ENCODE measurements at places on chromosomes 1 and 21.
A peak's percentile ranks its signal among the peaks of the same experiment; 100 is the strongest.

DNA sequence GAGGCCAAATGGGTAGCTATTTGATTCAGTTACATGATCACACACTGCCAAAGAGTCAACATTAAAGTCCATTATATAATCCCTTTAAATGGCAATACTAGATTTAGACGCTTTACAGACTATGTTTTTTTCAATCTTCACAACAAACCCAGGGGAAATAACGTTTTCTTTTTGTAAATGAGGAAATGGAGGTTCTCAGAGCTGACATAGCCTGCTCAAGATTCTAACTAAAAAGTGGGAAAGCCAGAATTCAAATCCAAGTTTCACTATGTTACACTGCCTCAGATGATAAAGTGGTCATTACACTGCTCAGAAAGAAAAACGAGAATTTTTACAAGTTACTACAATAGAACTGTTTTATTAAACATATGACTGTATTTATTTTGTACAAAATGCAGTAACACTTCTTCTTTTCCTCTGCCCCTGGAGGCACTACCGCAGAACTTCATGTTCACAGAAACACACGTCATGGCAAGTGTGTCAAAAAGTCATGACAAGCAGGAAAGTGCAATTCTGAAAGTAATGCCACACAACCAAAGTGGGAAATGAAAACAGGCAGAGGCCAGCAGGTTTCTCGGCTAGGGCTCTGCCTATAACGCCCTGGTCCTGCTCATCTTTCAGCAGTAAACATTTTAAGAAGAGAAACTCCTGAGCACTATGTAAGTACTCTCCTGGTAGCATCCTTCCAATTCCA is 19.0 kb downstream of the THEMIS2 start:
- peak; percentile 70 for DNase-seq

DNA sequence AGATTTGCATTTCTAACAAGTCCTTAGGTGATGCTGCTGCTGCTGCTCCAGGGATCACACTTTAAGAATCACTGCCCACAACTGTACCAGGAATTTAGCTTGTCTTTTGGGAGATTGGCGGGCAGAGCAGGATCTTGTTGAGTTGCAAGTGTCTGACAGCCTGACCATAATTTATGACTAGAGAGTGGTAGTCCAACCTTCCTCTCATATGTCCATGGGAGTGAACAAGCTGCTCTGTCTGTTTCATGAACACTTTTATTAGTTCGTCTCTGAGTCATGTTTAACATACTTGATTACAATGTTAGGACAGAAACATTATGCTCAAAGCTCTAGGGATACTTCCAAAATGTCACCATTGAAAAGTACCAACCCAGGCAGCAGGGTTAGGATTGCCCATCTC is 169.6 kb downstream of the TGFB2 start:
- DNase-seq: no peak

- DNase-seq: no peak
Observed at GRCh38 chr1:116448785-116449385, 75.8 kb downstream of the ATP1A1 start.

DNA sequence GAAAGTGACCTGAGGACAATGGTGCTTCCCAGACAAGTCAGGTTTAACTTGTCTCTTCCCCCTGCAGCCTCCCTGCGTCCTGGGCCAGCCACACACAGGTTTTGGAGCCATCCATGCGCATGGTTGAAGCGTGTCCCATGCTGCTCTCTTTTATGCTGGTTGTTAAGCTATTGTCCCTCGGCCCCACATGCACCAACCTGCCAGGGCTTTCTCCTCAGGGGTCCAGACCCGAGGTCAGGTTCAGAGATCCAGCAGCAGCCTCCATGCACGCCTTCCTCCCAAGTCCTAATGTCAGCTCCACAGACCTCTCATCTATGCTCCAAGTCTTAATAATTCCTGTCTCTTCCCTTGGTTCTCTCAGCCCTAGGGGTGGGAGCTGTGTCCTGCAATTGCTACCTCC is 1.6 kb downstream of the ABCA4 start:
- DNase-seq: no peak

- no peak for DNase-seq
Observed at GRCh38 chr21:35326677-35327076, 277.6 kb upstream of the RUNX1 start.

DNA sequence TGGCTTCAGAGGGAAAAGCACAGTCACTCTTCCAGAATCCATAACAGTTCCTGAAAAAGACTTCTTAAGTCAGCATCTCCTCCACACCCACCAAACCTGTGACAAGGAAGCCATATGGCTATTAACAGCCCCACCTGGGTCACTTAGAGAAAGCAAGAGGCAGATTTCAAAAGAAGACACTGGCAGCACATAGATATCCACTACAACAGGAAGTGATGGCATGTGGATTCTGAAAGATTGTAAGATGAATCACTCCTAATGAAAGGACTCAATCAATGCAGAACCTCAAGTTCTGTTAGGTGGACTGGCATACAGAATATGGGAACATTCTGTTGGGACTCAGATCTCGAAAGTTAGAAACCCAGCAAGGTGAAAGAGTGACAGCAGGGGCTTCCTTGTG is 365.9 kb downstream of the TGFB2 start:
- DNase-seq: no peak

GRCh38 chr21:45557616-45558043 is 15.4 kb upstream of the SLC19A1 start:
- DNase-seq: no peak

GRCh38 chr1:24735156-24735508 is 10.1 kb upstream of the CLIC4 start:
- DNase-seq: no peak

- no peak for DNase-seq
Observed at GRCh38 chr1:44970317-44970716, 16.1 kb downstream of the EIF2B3 start.

DNA sequence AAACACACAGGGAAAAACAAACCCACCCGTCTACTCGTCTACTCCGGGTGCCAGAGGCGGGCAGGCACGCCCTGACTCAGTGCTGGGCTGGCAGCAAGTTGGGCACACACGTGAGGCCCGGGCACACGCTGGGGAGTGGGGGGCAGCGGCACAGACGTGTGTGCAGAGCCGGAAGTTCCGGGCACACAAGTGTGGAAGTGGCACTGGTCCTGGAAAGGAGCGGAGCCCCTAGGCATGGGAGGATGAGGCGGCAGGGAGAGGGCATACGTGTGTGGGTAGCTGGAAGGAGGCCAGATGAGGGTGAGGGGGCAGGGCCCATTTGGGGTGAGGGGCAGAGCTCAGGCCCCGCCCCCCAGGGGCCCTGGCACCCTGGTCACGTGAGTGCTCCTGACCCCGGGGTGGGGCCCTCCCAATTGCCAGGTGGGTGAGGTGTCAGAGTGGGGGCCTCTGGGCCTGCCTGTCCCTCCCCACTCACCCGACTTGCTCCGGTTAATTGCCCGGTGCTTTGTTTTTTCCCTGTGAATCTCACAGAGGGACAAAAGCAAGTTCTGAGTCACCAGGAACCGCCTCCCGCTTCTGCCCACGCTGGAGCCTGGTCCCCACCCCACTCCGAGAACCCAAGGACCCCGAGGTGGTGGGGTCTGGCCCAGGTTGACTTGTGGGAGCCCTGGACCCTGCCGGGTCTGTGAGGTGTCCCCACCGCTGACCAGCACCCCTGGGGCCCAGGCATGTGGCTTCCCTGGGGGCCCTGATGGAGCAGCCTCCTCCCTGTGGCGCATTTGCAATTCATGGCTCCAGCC is 104.8 kb upstream of the CASZ1 start:
- DNase-seq: no peak

DNA sequence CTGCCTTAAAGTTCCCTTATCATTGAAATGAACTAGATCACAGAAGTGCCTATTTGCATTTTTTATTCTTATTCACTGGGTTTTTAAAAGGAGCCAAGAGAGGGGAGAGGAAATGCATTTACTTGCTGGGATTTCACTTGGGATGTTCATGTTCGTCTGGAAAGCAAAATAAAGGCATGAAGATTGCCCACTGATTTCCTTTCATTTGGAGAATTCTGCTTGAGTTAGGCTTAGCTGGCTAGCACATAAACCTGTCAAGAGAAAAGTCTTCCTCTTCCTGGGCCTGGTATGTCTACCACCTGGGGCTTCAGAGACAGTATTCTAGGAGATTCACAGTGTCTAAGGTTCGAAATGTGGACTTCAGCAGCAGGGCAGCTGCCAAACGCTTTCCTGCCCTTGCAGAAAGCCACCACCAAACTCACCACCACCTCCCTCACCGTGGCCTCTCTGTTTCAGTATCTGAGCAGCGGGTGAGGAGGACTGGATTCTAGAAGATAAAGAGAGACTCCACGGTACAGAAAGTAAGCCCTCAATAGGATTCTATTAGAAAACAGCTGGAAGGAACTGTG is 44.5 kb downstream of the HIVEP3 start:
- no peak for DNase-seq

DNA sequence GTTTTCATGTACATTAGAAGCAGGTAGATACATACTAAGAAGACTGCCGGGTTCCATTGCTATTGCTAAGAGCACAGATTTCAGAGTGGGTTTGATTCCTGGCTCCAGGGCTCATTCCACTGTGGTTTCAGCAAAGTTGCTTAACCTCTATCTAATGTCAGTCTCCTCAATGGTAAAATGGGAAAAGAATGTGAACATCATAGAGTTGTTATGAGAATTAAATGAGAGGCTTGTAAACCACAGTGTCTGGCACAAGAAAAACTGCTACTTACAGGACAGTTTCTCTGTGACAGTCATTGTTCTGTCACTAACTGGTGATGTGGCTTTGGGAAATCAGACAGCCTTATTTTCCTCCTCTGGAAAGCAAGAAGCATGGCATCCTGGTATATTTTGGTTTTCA is 10.7 kb upstream of the PLXNA2 start:
- no peak for DNase-seq

- DNase-seq: no peak
Observed at GRCh38 chr1:13682444-13682843, 17.5 kb upstream of the PRDM2 start.

DNA sequence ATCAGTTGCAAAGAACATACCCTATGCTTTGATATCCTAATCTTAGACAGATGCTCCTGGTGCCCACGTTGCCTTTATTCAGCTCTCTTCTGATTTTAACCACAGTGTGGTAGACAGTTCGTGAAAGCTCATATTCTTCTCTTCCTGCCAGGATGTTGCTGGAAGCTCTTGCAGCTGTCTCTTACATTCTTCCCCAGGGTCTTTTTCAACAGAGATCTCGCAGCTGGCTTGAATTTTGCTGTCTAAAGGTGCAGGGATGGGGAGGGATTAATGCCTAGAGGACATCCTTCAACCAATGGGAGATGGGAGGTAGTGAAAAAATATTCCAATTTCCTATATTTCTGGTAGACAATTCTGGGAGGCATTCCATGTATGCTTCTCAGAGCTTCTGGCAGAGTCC is 150.0 kb upstream of the APP start:
- DNase-seq: no peak

DNA sequence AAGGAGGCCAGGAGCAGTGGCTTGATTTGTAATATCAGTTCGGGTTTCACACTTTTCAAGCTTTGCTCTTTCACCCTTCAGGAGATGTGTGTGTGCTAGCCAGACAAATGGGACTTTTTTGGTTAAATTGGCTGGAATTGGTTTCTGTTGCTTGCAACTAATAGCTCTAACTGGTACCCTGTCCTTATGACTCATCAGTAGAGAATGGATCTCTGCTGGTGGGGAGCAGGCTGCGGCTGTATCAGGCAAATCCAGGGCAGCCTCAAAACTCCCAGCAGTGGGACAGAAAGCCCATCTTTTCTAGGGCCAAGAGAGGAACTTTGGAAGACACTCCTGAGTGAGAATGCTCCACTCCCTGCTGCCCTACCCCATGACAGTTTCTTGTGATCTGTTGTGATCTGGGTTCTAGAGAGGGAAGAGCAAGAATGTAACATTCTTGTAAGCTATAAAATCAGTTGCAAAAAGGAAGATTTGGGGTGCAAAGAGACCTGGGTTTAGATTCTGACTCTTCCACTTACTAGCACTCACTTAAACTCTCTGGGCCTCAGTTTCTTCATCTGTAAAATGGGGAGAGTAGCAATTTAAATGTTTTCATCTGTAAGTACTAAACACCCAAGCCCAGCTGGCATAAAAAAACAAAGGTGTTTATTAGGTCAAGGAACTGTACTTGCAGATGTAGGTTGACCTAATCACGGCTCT is 257.0 kb upstream of the TMEM51 start:
- no peak for DNase-seq
